ENCODE measurements at places on chromosomes 16 and 17.

- DNase-seq = no peak
Measured at GRCh38 chr17:39231591-39232551, 6.1 kb upstream of the STAC2 start.

DNA sequence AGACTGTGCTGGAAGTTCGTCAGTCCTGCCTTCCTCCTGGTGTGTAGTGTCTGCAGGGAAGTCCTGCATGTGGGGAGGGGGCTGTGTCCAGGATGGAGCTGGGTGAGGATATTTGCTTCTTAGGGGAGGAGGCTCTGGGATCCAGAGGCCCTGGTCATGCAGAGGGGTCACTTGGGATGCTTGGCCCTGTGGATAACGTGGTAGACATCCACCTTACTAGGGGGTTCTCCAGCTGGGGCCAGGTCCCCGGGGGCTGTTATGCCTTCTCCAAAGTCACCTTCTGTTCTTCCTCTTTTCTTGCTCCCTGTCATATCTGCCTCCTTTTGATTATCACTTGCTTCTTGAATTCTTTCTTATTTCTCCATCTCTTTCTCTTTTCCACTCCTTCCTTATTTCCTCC is 43.8 kb downstream of the SLC6A2 start:
- DNase-seq = no peak

GRCh38 chr17:9410301-9410700 is 165.3 kb downstream of the STX8 start:
- no peak for DNase-seq

- DNase-seq = no peak
Measured at GRCh38 chr17:9475101-9475658, 100.4 kb downstream of the STX8 start.
